ENCODE measurements at places on chromosomes 16 and 17. TPM values are rescaled to one million over a fixed set of nuclear protein-coding genes. Genes with fewer than 3 reads are reported as not detected.

The P2RX1 gene
- not detected for total RNA-seq

The CD79B gene
- total RNA-seq, result 0.70 TPM

The SULT1A4 gene
- 24.2 TPM for total RNA-seq

The SHISA9 gene
- total RNA-seq, result not detected

The CIITA gene
- 0.16 TPM for total RNA-seq

The PRAC1 gene
- not detected for total RNA-seq

The CCL4L2 gene
- total RNA-seq, result not detected

The RNF43 gene
- 0.38 TPM for total RNA-seq

The TNK1 gene
- 1.9 TPM for total RNA-seq

The KCNG4 gene
- not detected for total RNA-seq

The AXIN1 gene
- 36.6 TPM for total RNA-seq

The HOXB1 gene
- total RNA-seq, result not detected

The KRTAP1-5 gene
- total RNA-seq, result not detected

The KIF22 gene
- total RNA-seq, result 73.9 TPM

The HS3ST2 gene
- total RNA-seq, result not detected

The PRDM7 gene
- total RNA-seq, result not detected

The NETO2 gene
- total RNA-seq, result 81.1 TPM

The SEZ6 gene
- not detected for total RNA-seq

The PRR15L gene
- 1.6 TPM for total RNA-seq

The LDHD gene
- total RNA-seq, result 0.34 TPM

The BCL6B gene
- not detected for total RNA-seq

The KRT14 gene
- not detected for total RNA-seq

The SLC6A4 gene
- total RNA-seq, result not detected

The WNT9B gene
- total RNA-seq, result not detected

The KRT13 gene
- 0.28 TPM for total RNA-seq

The RAB40C gene
- total RNA-seq, result 20.2 TPM

The SKAP1 gene
- total RNA-seq, result 0.34 TPM

The CYGB gene
- total RNA-seq, result 1.4 TPM

The PMP22 gene
- total RNA-seq, result 226 TPM

The GPR142 gene
- not detected for total RNA-seq

The TBC1D28 gene
- not detected for total RNA-seq

The TMEM235 gene
- total RNA-seq, result not detected

The NPIPB2 gene
- 2.4 TPM for total RNA-seq

The BRIP1 gene
- 3.7 TPM for total RNA-seq

The OTOP3 gene
- total RNA-seq, result not detected

The SCGB1C2 gene
- not detected for total RNA-seq

The DBNDD1 gene
- 61.3 TPM for total RNA-seq

The SPG7 gene
- 78.5 TPM for total RNA-seq

The SCN4A gene
- not detected for total RNA-seq

The CLEC19A gene
- not detected for total RNA-seq

The TBX6 gene
- total RNA-seq, result 0.40 TPM

The HS3ST3B1 gene
- 0.68 TPM for total RNA-seq

The HNF1B gene
- total RNA-seq, result 24.3 TPM

The GHDC gene
- total RNA-seq, result 18.8 TPM

The FOXN1 gene
- total RNA-seq, result not detected

The SLC7A5 gene
- 943 TPM for total RNA-seq

The HIRIP3 gene
- total RNA-seq, result 14.2 TPM

The CPHXL2 gene
- total RNA-seq, result not detected

The SBK1 gene
- total RNA-seq, result 0.35 TPM

The SLC25A10 gene
- 41.1 TPM for total RNA-seq

The HBA2 gene
- total RNA-seq, result not detected

The TMEM256 gene
- total RNA-seq, result 229 TPM

The ANKFN1 gene
- total RNA-seq, result not detected

Measured in A549 treated with ZK216348 at 1 μM for 4 hours (cell line).